ENCODE measurements at places on chromosomes 7 and 10. TPM values are rescaled to one million over a fixed set of nuclear protein-coding genes. Genes with fewer than 3 reads are reported as not detected.

The SDK1 gene
- total RNA-seq: 10.1 TPM

The KCNH2 gene
- total RNA-seq: 4.4 TPM

The PROSER2 gene
- total RNA-seq: 0.44 TPM

The CD36 gene
- total RNA-seq: 2.6 TPM

The ZNF853 gene
- 3.9 TPM for total RNA-seq

The ANKRD26 gene
- total RNA-seq: 13.4 TPM

The ALOX5 gene
- total RNA-seq: not detected

The RET gene
- 1.9 TPM for total RNA-seq

All from uterine smooth muscle cell (primary cell).